HFFc6 (cell line): ENCODE measurements at places on chromosomes 7 and 10.

GRCh38 chr10:14532473-14533251 lies 201.9 kb upstream of the FRMD4A start:
- DNase-seq, result peak; percentile 10

DNA sequence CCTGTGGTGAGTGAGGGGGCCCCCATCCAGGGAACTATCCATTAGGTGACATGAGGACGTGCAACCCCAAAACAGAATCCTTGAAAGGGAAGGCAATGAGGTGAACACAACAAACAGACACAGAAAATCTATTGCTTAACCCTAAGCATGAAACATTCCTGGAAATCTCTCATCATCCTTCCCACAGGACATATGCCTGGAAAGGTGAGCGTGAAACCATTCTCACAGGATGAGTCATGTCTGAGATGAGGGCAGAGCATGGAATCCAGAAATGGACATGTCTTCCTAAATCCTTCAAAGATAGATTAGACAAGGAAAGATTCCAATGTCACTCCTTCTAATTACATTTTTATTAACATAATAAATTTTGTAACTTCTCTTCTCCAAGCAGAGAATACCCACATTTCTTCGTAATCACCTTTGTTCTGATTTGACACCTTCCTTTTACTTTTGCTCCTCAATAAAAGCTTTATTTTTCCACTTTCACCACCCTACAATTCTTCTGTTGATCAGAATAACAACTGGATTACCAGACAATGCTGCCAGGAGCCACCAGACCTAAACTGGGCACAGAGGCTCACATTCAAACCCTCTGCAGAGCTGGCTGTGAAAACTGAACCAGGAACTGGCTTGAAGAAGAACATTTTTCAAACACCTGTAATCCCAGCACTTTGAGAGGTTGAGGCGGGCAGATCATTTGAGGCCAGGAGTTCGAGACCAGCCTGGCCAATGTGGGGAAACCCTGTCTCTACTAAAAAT lies 67.2 kb downstream of the COBL start:
- DNase-seq, result no peak

GRCh38 chr7:20193242-20193777 lies 23.9 kb downstream of the MACC1 start:
- DNase-seq, result no peak

- no peak for DNase-seq
Measured at GRCh38 chr10:133160826-133161471, 930 bp downstream of the KNDC1 start.

- DNase-seq, result peak; percentile 77
Measured at GRCh38 chr10:79084012-79084971, 15.5 kb downstream of the ZMIZ1 start.
